Parietal lobe (tissue), 2 donors: ENCODE measurements at places on chromosomes 6 and 20. TPM values are rescaled to one million over a fixed set of nuclear protein-coding genes. Genes with fewer than 3 reads are reported as not detected.

Gene CEP57L1
- total RNA-seq = 88.6 TPM

Gene TFAP2D
- not detected for total RNA-seq

Gene GRM4
- total RNA-seq = 5.3 TPM

Gene FNDC11
- 4.1 TPM for total RNA-seq

Gene AVP
- total RNA-seq = not detected

Gene LCA5
- 14.7 TPM for total RNA-seq

Gene GNMT
- total RNA-seq = 0.94 TPM

Gene BPIFB1
- total RNA-seq = not detected

Gene TXLNB
- 0.31 TPM for total RNA-seq

Gene HEY2
- total RNA-seq = 1.3 TPM

Gene ZSCAN31
- 16.0 TPM for total RNA-seq

Gene MLN
- not detected for total RNA-seq

Gene POU3F2
- total RNA-seq = 162 TPM

Gene TAF11
- total RNA-seq = 26.9 TPM

Gene PRICKLE4
- 1.6 TPM for total RNA-seq

Gene OLIG3
- total RNA-seq = not detected

Gene CENPQ
- total RNA-seq = 5.0 TPM

Gene PTCRA
- not detected for total RNA-seq

Gene VWA7
- total RNA-seq = 0.31 TPM

Gene FITM2
- total RNA-seq = 7.2 TPM

Gene SIRPD
- total RNA-seq = not detected

Gene DLK2
- total RNA-seq = 8.5 TPM

Gene FAM210B
- total RNA-seq = 12.5 TPM

Gene FHL5
- total RNA-seq = 0.63 TPM

Gene DTD1
- total RNA-seq = 87.6 TPM

Gene BMP7
- 16.9 TPM for total RNA-seq

Gene C6orf132
- under 0.01 TPM for total RNA-seq

Gene REM1
- total RNA-seq = 0.31 TPM

Gene TNFRSF6B
- total RNA-seq = 1.3 TPM

Gene LRP11
- total RNA-seq = 29.1 TPM

Gene LY86
- 1.3 TPM for total RNA-seq

Gene OR2B6
- total RNA-seq = not detected

Gene TMEM244
- total RNA-seq = not detected

Gene MYO6
- 40.1 TPM for total RNA-seq

Gene COL9A1
- total RNA-seq = 11.0 TPM

Gene DEFB132
- not detected for total RNA-seq

Gene VGLL2
- not detected for total RNA-seq

Gene ZNF311
- total RNA-seq = 8.1 TPM
